ENCODE measurements at places on chromosomes 12 and 14. TPM values are rescaled to one million over a fixed set of nuclear protein-coding genes. Genes with fewer than 3 reads are reported as not detected.

DNA sequence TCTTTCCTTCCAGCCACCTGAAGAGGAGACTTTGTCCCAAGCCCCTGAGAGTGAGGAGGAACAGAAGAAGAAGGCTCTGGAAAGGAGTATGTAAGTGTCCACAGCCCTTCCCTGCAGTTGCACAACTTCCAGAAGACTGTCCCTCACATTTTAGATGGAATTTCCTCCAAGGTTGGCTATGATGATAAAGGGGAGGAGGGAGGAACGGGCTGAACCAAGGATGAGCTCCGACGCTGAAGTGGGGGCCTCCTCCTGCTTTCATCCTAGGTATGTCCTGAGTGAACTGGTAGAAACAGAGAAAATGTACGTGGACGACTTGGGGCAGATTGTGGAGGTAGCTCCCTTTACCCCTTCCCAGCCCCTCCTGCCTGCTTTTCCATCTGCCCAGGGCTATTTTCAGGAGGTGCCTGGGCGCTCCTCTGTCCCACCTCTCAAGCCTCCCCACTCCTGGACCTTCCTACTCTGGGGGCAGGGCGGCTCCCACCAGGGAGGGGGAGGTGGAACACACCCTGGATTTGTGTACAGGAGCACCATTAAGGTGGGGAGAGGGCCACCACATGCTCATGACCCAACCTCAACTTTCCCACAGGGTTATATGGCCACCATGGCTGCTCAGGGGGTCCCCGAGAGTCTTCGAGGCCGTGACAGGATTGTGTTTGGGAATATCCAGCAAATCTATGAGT is 2.3 kb downstream of the ARHGEF25 start:
- DNase-seq = no peak

DNA sequence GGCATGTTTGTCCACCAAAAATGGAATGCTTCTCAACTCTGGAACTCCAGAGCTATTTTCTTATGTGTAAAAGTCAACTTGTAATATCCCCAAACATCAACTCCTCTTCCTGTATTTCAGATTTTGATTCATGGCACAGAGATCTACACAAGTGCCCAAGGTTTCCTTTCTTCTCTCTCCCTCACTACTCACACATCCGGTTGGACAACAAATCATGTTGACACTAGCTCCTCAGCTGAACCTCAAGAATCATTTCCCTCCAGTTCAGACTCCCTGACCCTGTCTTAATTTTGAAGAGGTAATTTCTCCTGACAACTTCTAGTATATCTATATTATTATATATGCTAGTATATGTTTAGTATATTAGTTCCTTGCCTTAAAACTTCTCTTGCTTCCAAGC is 485.4 kb upstream of the CCDC196 start:
- no peak for DNase-seq

- no peak for DNase-seq
These were observed 80.4 kb downstream of the PPFIBP1 start for GRCh38 chr12:27604431-27604830.

GRCh38 chr14:100790502-100791347 is 35.2 kb upstream of the MEG3 start:
- DNase-seq = no peak

DNA sequence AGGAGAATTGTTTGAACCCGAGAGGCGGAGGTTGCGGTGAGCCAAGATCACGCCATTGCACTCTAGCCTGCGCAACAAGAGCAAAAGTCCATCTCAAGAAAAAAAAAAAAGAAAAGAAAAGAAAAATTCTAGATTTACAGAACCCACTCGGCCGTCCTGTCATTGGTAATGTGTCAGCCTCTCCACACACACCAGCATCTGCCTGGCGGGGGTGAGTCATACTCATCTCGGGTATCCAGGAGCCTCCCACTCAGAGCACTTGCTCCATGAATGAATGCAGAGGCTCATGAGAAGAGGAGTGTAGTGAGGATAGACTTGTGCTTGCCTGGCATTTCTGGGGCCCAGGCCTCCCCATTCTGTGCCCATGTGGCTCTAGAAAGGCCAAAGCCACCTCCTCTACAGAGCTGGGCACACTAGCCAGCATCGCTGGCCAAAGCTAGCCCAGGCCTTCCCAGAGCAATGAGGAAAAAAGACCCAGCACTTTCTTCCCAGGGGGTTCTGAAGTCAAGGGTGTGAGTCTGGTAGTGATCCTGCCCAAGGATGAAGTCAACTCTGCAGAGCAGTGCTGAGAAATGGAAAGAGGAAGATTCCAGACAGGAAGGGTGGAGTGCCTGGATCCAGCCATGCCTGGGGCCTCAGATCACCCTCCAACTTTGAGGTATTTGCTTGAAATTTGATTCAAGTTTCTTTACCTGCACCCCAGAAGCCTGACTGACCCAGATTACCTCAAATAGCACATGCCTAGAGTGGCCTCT is 31.2 kb upstream of the KLC1 start:
- DNase-seq = peak; percentile 53

DNA sequence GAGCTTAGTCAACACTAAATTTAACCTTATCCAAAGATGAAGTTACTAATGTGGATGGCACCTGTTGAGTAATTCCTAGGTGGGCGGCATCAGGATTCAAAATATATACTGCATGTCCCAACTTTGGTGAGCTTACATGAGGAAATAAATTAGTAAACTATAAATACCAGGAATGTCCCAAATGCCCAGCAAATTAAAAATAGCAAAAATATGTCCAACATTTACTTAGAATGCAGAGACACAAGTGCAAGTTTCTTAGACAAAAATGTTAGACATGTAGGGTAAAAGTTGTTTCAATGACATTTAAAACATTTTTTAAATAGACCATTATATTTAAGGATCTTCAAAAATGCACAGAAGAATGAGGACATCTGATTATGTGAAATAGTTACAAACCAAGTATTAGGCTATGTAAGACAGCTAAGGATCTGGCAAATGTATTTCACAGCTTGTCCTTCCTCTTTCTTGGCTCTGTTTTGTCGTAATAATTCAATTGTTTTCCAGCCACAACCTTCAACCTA is 115.9 kb downstream of the NAV3 start:
- DNase-seq = no peak

DNA sequence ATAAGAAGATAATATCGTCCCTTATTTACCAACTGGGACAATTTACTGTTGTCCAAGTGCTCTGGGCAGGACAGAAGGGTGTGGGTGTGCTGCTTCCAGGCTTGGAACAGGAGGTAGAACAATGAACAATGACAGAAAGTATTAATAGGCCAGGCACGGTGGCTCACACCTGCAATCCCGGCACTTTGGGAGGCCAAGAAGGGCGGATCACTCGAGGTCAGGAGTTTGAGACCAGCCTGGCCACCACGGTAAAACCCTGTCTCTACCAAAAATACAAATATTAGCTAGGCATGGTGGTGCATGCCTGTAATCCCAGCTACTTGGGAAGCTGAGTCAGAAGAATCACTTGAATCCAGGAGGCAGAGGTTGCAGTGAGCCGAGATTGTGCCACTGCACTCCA is 2.5 kb downstream of the IFI27 start:
- DNase-seq = no peak

GRCh38 chr14:26204728-26205479 is 392.9 kb downstream of the NOVA1 start:
- DNase-seq = peak; percentile 24

DNA sequence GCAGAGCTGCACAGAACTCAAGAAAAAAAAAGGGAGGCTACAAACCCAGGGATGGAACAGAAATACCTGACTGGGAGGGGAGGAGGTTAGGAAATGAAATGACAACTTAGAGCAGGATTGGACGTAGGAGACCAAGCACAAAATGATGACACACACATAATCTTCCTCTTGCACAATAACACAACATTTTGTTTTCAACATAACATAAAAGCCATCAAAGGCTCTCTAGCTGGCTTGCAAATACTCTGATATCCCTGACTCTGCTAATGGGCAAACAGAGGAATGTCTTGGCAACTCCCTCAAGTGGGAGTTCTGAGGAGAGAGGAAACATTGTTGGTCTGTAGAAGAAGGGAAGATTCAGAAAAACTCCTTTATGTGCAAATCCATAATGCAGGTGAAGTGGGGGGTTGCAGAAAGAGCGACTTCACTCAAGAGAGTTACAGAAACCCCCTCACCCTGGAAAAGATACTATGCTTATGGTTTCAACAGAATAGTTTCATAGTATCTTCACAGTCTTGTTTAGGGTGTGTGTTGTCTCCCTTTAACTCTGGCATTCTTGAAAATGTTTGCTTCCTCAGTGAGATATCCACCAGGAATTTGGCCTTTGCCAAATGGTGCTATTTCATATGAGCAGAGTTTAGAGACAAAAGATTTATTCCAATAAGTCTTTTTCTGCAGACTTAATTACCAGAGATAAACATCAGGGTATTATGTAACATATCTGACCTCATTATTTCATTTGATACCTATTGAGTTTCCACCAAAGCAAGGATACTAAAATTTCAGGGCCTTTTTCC is 43.8 kb upstream of the LTBP2 start:
- DNase-seq = no peak

GRCh38 chr12:52772772-52773171 is 4.4 kb downstream of the KRT76 start:
- DNase-seq = no peak

DNA sequence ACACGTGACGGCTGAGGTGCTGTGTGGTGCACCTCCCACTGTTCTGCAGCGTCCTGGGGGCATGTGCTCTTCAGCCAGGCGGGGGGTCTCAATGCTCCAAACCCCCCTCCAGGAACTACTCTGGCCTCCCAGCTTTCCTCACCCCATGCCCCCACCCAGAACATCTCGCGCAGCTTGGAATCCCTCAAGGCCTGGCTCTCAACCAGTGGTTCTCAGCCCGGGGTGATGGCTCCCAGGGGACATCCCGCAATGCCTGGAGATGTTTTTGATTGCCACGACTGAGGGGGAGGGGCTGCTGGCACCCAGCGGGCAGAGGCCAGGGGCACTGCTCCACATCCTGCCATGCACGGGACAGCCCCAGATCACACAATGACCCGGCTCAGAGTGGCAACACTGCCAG is 78.9 kb upstream of the DICER1 start:
- DNase-seq = no peak

DNA sequence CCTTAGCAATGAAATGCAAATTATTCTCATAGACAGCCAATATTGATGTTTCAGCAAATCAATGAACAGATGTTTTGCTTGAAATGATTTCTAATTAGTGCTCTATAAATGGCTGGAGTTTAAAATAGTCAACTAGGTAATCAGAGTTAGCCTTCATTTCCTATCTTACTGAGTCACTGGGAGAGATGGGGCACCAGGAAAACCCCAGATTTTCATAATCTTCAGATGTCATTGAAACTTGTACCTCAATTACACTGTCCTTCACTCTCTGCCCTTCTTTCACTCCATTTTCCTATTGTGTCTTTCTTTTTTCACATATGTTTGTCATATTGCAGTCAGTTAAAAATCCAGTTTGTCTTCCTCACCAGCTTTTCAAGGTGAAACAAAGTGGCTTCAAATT is 92.7 kb downstream of the C12orf75 start:
- no peak for DNase-seq

DNA sequence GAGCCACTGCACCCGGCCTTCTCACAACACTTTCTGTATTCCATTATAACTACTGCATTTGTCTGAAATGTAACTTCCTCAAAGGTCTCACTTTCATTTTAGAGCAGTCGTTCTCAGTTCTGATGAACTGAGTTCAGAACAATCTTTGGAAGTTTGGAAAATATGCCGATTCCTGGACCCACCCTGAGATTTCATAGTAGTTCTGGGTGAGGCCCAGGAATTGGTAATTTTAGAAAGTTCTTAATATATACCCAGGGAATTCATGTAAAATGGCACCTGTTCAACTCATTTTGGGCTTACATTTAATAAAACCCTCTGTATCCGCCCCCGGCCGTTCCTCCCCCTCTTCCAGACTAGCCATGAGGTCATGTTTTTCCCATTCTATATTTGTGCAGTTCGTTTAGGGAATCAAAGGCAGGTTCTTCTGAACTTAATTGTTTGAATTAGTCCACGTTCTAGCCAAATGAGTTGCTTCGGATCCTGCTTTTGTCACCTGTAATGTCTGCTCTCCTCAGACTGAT is 5.9 kb downstream of the GSG1 start:
- DNase-seq = peak; percentile 43

- DNase-seq = peak; percentile 5
These were observed 23.8 kb downstream of the GALNT9 start for GRCh38 chr12:132305560-132305966.

DNA sequence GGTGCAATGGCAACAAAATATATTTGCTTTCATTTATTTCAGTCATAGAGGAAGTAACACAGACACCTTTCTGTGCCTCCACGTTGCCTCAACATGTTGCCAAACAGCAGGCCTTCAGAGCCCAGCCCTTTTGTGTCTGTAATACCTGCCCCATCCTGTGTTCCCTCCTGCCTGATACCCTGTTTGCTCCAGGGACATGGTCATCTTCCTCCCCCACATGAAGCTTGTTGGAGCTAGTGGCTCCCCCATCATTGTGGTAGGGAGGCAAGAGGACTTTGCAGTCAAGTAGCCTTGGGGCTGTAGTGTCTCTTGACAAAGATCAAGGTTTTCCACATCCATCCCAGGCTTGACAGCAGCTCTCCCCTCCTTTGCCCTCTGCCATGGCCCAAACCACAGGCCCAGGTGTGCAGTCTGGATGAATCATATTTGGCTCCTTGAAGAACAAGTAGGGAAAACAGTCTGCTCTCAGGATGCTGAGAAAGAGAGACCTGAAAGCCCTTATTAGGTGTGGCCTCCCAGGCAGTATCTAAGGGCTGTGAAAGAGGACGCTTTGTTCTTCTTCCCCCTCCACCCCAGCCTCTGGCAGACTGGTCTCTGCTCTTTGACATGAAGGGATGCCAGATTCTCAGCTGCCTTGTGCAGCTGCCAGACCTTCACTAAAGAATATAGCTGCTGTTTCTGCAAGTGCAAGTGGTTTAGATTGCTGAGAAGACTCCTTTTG is 329.0 kb downstream of the C12orf75 start:
- DNase-seq = peak; percentile 40

GRCh38 chr12:89210277-89210676 is 142.0 kb downstream of the DUSP6 start:
- DNase-seq = no peak

DNA sequence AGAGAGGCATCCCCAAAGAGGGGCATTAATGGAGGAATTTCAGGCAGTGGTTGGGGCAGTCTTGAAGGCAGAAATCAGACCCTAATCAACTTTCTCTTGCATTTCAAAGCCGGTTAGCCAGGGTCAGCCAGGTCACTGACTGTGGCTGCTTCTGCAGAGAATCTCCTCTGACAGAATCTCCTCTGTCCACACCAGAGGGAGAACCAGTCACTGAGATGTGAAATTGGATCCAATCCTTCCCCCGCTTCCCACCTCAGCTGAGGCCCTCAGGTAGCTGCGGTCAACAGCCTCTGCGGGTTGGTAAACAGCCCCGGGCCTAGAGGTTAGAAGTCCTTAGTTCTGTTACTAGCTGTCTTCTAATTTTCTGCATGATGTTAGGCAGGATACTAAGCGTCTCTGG is 39.8 kb upstream of the NUAK1 start:
- no peak for DNase-seq

GRCh38 chr14:88044776-88045446 is 40.0 kb downstream of the GPR65 start:
- DNase-seq = no peak

- DNase-seq = no peak
These were observed 1.1 kb upstream of the MYO1A start for GRCh38 chr12:57051011-57051410.

RTL1 gene
- total RNA-seq = not detected

CCDC197 gene
- total RNA-seq = not detected

CLEC2A gene
- total RNA-seq = not detected

SLC5A8 gene
- not detected for total RNA-seq

INHBE gene
- not detected for total RNA-seq

SERPINA9 gene
- total RNA-seq = not detected

STYK1 gene
- 0.12 TPM for total RNA-seq

SIX4 gene
- 3.8 TPM for total RNA-seq

BDKRB1 gene
- 1.0 TPM for total RNA-seq

Data from left cardiac atrium (tissue), 4 donors.